T-helper 9 cell (primary cell): ENCODE measurements at places on chromosomes 11 and 22.
A peak's percentile ranks its signal among the peaks of the same experiment; 100 is the strongest.

GRCh38 chr22:22748756-22749155 is 104.3 kb downstream of the GGTLC2 start:
- DNase-seq: no peak

DNA sequence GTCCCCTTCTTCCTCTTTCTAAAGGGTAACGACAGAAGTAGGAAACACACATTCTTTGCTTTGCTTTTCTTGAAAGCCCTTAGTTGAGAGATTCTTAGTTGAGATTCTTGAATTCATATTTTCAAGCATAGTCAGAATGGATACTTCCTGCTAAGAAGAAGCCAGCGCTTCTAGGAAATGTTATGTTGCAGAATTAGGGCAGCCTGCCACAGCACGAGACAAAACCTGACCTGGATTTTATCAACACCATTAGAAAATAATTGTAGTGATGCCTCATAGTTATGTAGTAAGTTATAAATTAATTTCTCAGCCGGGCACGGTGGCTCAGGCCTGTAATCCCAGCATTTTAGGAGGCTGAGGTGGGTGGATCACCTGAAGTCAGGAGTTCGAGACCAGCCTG is 37.9 kb upstream of the NUP160 start:
- no peak for DNase-seq

DNA sequence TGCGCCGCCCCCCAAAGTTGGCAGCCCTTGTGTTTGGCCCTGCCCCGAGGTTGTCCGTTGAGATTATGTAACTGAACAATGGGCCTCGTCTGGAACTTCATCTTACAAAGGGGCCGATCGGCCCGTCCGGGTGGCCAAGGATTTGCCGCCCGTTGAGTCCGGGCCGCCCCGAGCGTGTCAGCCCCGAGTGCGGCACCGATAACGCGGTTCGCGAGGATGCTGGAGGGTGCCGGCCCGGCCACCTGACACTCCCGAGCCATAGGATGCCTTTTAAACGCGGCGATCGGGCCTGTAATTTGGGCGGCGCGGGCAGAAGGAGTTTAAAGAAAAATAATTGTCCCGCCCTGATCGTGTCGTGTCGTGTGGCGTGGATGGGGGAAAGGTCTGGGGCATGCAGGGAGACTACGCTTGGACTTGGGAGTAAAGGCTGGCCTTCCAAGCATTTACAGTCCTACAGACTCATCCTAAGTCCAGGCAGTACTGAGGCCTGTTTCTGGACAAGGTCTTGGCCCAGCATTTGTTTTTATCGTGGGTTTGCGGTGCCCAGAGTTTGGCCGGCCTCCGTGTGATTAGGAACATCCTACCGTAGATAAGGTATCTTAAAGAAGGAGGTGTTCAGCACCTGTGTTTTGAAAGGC is 1.3 kb downstream of the WEE1 start:
- DNase-seq: peak; percentile 15

DNA sequence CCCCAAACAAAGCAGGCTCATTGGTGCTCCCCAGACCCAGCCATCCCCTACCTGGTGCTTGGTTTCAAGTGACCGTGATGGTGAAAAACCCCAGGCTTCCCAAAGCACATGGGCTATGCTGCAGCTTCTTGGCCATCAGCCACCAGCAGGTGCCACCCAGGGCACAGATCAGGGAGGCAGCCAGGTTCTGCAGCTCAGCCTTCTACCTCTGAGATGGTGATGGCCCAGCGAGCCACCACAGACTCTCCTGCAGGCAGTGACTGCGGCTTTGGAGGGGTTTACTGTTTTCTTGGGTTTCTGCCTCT is 70.0 kb upstream of the ALX4 start:
- DNase-seq: no peak

GRCh38 chr22:44702479-44703198 is 635 bp downstream of the PRR5 start:
- peak; percentile 18 for DNase-seq
